Activated CD4-positive, alpha-beta T cell treated with anti-CD3 and anti-CD28 coated beads, Interleukin-2, amount 50 U/mL, for 1 hour (primary cell): ENCODE measurements at places on chromosomes 5 and 9.

GRCh38 chr9:107215381-107215780 lies 67.7 kb upstream of the RAD23B start:
- DNase-seq = no peak

DNA sequence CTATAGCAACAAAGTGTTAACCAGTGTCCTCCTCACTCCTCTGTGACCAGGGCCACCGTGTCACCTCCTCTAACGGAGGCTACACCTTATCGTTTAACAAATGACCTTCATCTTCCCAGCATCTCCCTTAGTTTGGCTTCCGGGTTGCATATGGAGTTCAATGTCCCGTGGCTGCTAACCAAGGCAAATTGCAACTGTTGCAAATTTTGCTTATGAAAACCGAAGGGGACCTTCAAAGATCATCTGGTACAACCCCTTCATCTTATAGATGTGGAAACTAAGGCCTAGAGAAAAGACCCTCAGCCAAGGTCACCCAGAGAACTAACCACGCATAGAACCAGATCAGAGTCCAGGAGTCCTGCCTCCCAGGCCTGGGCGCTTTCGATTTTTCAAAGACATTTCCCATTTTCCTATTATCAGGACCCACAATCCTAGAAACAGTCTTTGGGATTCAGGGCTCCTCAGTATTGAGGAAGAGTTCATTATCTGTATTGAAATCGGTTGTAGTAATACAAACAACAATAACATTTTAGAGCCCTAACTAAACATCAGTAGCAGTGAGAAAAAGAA lies 1.4 kb downstream of the PRELID2 start:
- DNase-seq = no peak

DNA sequence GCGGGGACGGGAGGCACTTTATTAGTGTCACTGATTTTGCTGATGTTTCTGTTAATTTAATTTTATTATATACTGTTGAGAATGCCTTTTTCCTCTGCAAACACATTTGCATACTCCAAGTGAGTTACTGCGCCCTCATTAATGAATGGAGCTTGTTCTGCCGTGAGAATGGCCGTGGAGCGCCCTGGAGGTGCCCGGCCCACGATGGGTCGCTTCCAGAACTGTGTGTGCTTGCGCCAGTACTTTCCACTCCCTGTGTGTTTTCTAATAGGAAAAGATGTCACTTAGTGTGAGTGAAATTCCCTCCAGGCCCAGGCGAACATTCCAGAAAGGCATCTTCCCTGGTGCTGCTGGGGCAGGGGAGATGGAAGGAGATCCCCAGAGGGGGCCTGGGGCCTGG lies 30.1 kb downstream of the NDUFS6 start:
- no peak for DNase-seq

- no peak for DNase-seq
Measured at GRCh38 chr5:80759866-80760577, 105.2 kb upstream of the DHFR start.

DNA sequence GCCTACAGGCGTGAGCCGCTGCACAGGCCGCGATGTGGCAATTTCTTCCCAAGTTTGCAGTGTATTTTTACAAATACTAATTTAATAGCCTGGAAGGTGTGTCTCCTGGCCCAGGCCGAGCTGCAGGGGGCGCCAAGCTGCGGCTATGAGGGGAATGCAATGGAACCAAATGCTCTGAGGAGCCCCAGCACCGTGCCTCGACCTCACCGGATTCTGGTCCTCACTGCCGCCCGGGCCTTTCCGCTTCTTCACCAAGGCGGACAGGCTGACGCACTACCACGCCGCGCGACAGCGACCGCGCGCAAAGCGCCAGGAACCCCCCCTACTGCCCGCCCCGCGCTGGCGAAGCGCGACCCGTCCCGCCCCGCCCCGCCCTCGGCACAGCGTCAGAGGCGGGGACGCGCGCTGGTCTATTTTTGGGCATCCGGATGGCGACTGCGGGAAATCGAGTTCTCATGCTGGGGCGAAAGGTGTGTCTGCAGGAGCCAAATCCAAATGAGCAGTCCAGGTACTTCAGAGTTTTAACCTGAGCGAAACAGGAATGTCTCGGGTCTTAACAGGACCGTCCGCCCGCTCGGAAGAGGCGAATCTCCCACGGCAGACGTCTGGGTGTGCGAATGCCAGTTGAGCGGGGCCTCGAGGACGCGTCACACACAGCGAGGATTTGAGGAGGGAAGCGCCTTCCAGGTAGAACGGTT lies 31.7 kb upstream of the PRXL2C start:
- peak; percentile 74 for DNase-seq

DNA sequence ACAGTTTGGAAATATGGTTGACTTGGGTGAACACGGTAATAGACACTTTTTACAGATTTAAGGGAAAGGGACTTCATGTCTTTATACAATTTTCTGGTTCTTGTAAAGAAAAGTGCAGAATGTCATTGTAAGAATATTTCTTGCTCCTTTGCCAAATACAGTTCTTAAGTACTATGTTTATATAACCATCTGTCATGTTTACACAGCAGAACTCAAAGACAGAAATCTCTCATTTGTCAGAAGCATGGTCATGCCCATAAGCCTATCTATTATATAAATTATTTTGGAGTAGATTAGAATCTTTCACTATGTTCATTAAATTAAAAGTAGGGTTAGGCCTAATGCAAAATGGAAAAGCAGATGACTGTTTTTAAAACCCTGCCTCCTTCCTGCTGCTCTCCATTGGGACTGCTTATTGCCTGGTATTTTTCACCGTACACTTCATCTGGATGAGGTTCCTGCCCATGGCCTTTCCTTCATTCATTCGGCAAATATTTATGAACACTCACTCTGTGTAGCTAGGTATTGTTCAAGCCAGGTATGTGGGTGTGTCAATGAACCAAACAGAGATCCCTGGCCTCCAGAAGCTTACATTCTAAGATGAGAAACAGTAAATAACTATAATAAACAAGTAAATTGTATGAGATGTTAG lies 558.1 kb downstream of the NR2F1-AS1 start:
- DNase-seq = no peak

DNA sequence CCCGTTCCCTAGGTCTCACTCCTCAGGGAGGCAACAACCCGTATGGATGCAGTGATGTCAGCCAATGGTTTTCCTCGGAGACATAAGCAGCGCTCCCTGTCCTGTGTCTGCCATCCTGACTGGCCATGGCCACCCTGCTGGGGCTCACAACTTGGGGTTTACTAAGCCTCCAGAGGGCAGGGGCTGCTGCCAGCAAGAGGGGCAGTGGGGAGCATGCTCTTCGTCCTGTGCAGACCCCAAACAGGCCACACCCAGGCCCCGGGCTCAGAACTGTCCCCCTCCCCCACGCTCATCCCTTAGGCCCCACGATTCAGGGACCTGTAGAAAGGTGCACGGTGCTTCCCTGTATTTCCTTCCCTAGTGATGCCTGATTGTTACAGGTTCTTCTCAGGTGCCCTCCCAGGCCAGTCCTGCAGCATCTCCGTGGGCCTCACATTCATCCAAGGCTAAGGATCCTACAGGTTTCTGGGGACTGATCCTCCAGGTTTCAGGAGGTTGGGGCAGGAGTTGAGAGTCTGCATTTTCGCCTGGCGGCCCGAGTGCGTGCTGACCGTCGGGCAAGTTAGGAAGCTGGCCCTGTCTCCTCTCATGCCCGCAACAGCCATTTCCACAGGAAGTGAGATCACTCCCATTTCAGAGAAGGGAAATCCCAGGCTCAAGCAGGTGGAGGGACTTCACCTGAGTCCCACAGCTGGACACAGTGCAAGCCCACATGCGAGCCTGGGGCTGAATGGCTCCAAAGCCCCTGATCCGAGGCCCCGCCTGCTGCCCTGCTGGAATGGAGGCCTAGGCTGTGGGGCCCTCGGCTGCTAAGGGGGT lies 217.6 kb downstream of the ROR2 start:
- no peak for DNase-seq

DNA sequence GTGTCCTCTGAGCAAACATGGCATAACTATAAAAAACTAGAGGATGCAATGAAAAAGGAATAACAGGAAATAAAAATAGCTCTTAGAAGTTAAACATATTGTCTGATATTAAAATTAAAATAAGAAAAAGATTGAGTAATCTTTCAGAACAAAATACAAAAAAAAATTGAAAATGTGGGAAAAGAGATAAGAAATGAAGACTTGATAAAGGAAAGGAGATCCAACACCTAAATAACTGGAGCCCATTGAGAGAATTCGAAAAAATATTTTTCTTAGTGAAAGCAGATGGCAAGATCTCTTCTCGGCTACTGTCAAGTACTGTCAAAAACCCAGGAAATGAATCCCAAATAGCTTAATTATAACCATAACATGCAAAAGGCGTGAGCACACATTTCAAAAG lies 24.9 kb downstream of the LIFR start:
- no peak for DNase-seq

- DNase-seq = no peak
Measured at GRCh38 chr9:34463098-34463900, 4.7 kb downstream of the DNAI1 start.

- no peak for DNase-seq
Measured at GRCh38 chr9:135053133-135053532, 34.3 kb upstream of the OLFM1 start.

- no peak for DNase-seq
Measured at GRCh38 chr5:172579403-172579990, 61.6 kb upstream of the NEURL1B start.

GRCh38 chr9:83598487-83598886 lies 24.5 kb upstream of the IDNK start:
- DNase-seq = no peak

- no peak for DNase-seq
Measured at GRCh38 chr5:53965459-53965858, 344.9 kb downstream of the ARL15 start.

DNA sequence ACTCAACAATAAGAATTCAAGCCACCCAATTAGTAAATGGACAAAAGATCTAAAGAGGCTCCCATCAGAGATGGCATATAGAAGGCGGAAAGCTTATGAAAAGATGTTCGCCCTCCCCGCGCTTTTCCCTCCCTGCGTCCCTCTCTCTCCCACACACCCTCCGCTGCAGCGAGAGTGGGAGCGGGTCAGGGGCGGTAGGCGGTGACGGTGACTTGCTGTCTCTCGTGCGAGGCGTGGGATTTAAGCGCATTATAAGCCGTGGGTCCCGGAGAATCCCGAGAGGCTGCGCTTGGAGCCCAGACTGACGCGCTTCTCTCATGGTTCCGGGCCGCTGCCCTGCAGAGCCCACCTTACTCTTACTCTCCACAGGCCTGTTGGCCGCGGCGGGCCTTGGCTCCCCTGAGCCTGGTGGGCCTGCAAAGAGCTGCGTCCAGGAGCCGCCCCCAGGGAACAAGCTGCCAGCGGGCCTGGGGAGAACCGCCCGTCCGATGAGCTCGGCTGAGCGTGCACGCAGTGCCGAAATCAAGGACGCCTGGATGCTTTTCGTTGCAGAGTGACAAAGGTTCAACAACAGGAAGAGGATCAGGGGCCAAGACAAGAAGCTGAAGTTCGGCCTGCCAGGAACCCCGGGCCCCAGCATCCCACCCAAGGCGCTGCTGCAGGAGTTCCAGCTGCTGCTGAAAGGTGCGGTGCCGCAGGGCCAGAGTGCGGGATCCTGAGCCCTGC lies 42.6 kb upstream of the BICD2 start:
- DNase-seq = no peak

DNA sequence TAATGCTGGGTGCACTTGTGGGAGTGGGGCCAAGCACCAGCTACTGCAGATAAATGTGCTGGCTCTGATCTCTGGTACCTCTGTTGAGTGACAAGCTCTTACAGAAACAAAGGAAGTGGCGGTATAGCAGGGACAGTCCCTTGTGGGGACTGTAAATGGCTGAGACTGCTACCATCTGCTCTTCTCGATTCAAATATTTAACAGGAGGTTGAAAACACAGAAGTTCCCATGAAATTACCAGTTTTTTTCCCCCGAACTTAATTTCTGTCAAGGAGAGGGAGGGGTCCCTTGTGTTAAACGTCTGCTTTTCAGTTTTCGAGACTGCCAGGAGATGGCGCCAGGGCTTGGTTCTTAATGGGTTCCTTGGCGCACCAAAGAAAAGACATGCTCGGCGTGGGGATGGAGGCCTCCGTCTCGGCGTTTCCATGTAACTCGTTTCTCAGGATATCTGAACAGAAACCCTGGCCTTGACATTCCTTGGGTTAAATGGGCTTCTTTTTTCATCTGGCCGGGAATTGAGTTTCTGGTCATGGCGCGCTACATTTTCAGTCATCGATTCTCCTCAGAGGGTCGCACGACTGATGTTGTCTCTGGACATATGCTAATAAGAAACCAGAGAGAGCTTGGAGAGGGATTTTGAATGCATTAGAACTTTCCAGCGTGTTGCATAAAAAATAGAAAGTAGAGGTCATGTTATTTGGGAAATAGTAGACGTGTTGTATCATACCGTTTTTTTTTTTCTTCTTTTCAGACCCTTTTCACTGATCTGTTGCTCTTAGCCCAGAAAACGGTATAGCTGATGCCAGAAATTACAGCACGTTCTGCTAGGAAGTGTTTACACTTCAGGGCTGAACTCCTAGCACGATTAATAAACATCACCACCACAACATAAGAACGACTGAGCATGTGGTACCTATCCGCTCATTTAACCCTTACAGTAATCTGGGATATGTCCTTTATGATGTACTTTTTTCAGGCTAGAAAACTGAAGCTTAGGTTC lies 64.0 kb downstream of the CARTPT start:
- peak; percentile 23 for DNase-seq

GRCh38 chr5:174064171-174064570 lies 18.7 kb downstream of the NSG2 start:
- DNase-seq = no peak

DNA sequence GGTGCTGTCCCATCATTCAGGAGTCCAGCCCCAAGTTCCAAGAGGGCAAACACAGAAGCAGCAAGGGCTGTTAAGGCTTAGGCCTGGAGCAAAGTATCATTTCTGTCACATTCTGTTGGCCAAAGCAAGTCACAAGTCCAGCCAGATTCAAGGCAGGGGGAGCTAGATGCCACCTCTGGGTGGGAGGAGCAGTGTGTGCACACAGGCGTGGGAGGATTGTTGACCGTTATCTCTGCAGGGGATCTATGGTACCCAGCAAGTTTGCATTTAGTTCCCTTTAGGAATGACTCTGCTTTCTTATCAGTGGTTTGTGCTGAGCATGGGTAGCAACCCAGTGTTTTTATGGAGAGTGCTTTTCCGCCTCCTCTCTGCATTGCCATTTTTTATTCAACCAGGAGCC lies 278.9 kb downstream of the NR3C1 start:
- no peak for DNase-seq

DNA sequence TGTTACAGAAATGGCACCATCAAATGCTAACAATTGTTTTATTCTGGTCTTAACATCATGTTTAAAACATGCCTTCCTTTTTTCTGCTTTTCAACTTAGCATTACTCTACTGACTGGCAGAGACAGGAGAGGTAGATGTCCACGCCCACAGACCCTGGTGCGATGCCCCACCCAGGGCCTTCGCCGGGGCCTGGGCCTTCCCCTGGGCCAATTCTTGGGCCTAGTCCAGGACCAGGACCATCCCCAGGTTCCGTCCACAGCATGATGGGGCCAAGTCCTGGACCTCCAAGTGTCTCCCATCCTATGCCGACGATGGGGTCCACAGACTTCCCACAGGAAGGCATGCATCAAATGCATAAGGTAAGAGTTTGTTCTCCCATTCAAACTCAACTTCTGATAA lies 13.7 kb downstream of the SMARCA2 start:
- DNase-seq = no peak
